ENCODE measurements at places on chromosomes 5 and 9. TPM values are rescaled to one million over a fixed set of nuclear protein-coding genes. Genes with fewer than 3 reads are reported as not detected.

CKMT2 gene
- total RNA-seq, result 1.4 TPM

DNA sequence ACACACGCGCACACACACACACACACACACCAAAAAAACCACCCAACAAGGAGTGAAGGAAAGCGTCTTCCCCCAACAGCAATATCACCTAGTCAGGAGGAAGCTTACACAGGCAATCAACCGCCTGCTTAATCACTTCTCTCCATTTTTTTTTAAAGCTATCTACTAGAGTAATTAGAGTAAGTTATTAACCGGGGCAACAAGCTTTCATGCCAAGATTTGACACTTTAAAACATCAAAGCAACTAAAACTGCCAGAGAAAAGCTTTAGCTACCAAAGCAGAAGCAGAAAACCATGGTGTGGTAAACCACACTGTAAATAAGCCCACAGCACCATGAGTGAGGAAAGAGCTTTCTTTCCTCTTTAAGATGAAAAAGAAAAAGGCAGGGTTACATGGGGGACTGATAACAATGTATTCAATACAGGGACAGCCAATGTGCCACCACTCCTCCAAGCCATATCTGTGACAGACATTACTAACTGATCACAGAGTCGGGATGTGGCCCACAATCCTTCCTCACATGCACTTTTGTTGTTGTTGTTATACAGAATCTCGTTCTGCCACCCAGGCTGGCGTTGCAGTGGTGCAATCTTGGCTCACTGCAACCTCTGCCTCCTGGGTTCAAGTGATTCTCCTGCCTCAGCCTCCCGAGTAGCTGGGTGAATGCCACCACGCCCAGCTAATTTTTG is 282.1 kb downstream of the CRB2 start:
- peak overlapping the region; percentile 70 for H3K4me3 ChIP-seq
- H3K4me1 ChIP-seq, result peaks cover 4% of the 10 kb centered on the region
- no peaks in the 10 kb centered on the region for H3K36me3 ChIP-seq

DNA sequence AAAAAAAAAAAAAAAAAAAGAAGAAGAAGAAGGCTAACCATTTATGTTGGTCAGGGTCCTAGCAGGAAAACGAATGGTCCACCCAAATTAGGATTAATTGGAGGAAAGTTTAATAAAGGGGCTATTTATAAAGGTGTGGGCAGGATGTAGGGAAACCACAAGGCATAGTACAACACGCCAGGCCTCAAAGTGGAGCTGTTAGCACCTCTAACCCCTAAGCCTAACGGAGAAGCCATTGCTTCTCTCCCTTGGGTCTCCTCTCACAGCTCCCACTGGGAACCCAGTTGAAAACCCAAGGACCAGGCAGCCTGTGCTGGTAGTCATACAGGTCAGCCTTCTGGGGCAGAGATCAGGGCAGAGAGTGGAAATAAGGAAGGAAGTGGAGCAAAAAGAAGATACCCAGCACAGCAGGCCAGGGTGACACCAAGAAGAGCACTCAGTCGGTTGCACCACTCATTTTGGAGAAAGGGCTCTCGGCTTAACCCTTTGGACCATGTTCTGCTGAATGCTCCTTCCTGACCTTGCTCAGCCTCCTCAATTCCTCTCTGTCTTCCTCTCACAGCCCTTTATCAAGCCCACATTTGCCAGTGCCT is 8.8 kb upstream of the GLIPR2 start:
- H3K36me3 ChIP-seq, result peaks cover 15% of the 10 kb centered on the region
- no peak overlapping the region for H3K4me3 ChIP-seq
- no peak for DNase-seq
- no peaks in the 10 kb centered on the region for H3K27me3 ChIP-seq
- H3K4me1 ChIP-seq, result no peaks in the 10 kb centered on the region

GRCh38 chr5:76495870-76496269 is 92.8 kb downstream of the IQGAP2 start:
- no peaks in the 10 kb centered on the region for H3K4me1 ChIP-seq
- H3K27ac ChIP-seq, result no peak overlapping the region
- no peak overlapping the region for H3K4me3 ChIP-seq

GRCh38 chr5:73112359-73112758 is 8.0 kb upstream of the TMEM171 start:
- H3K27me3 ChIP-seq, result no peaks in the 10 kb centered on the region
- peaks cover 28% of the 10 kb centered on the region for H3K4me1 ChIP-seq
- H3K4me3 ChIP-seq, result no peak overlapping the region
- H3K36me3 ChIP-seq, result no peaks in the 10 kb centered on the region

GRCh38 chr9:128168731-128169308 is 8.8 kb downstream of the BBLN start:
- no peak overlapping the region for H3K27ac ChIP-seq
- H3K4me1 ChIP-seq, result peaks cover 8% of the 10 kb centered on the region
- H3K4me3 ChIP-seq, result no peak overlapping the region
- H3K27me3 ChIP-seq, result no peaks in the 10 kb centered on the region
- H3K36me3 ChIP-seq, result peaks cover 49% of the 10 kb centered on the region

- H3K27me3 ChIP-seq, result no peaks in the 10 kb centered on the region
- H3K4me3 ChIP-seq, result peak overlapping the region; percentile 82
- peaks cover 48% of the 10 kb centered on the region for H3K36me3 ChIP-seq
- DNase-seq, result no peak
- peak overlapping the region; percentile 97 for H3K27ac ChIP-seq
These were observed 6.0 kb downstream of the UGCG start for GRCh38 chr9:111902391-111903139.

DNA sequence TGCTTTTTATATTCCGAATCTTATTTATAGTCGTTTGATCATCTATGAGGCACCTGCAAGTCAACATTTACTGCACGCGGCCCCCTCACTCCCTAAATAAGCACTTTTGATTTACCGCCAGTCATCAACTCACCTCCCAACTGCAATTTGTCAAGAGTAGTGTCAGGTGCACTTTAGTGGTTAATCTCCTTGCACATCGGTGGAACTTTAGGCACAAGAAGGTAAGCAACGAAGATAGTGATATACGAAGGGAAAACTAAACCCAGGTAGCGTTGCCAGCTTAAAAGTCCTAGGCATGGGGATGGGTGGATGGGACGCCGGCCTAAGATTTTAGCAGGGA is 513 bp upstream of the RNF180 start:
- peak overlapping the region; percentile 77 for H3K4me3 ChIP-seq
- H3K27me3 ChIP-seq, result peaks cover 39% of the 10 kb centered on the region
- no peaks in the 10 kb centered on the region for H3K36me3 ChIP-seq
- H3K27ac ChIP-seq, result no peak overlapping the region
- H3K4me1 ChIP-seq, result no peaks in the 10 kb centered on the region
- DNase-seq, result peak; percentile 54

- DNase-seq, result peak; percentile 72
- H3K27ac ChIP-seq, result no peak overlapping the region
- no peaks in the 10 kb centered on the region for H3K4me1 ChIP-seq
- H3K27me3 ChIP-seq, result no peaks in the 10 kb centered on the region
- H3K36me3 ChIP-seq, result no peaks in the 10 kb centered on the region
These were observed 383.2 kb upstream of the SGCD start for GRCh38 chr5:155943516-155944407.

- DNase-seq, result no peak
- peaks cover 3% of the 10 kb centered on the region for H3K36me3 ChIP-seq
- H3K4me1 ChIP-seq, result peaks cover 16% of the 10 kb centered on the region
- H3K27ac ChIP-seq, result no peak overlapping the region
- H3K4me3 ChIP-seq, result no peak overlapping the region
- no peaks in the 10 kb centered on the region for H3K27me3 ChIP-seq
These were observed 39.7 kb downstream of the DNAJB5 start for GRCh38 chr9:35029241-35029640.

- H3K27ac ChIP-seq, result no peak overlapping the region
- H3K4me3 ChIP-seq, result no peak overlapping the region
- no peaks in the 10 kb centered on the region for H3K36me3 ChIP-seq
- DNase-seq, result no peak
These were observed 63.7 kb downstream of the SHOC1 start for GRCh38 chr9:111730937-111731567.

DNA sequence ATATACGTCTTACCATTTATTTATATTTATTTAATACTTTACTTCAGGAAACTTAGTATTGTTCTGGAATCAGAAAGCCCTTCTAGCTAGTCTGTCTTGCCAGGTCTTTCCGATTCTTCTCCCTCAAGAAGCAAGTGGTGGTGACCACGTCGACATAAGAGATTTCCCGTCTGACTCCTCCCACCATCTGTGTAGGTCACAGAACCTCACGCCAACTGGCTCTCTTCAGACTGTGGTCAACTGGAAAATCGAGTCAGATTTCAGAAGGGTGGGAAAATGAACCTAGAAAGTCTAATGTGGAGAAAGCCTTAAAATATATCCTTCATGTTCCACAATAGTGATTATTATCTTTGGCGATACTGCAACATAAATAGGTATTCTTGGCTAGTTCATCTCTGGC is 17.3 kb downstream of the THBS4 start:
- no peaks in the 10 kb centered on the region for H3K36me3 ChIP-seq
- peaks cover 27% of the 10 kb centered on the region for H3K27me3 ChIP-seq
- no peak overlapping the region for H3K27ac ChIP-seq
- H3K4me3 ChIP-seq, result no peak overlapping the region

- no peaks in the 10 kb centered on the region for H3K27me3 ChIP-seq
- peak overlapping the region; percentile 97 for H3K4me3 ChIP-seq
- no peak overlapping the region for H3K27ac ChIP-seq
- DNase-seq, result no peak
- peaks cover 26% of the 10 kb centered on the region for H3K4me1 ChIP-seq
- H3K36me3 ChIP-seq, result peaks cover 14% of the 10 kb centered on the region
These were observed 153 bp downstream of the ADAMTS2 start for GRCh38 chr5:179345183-179345432.

GRCh38 chr5:41519801-41520200 is 9.4 kb upstream of the PLCXD3 start:
- H3K4me1 ChIP-seq, result no peaks in the 10 kb centered on the region
- no peaks in the 10 kb centered on the region for H3K27me3 ChIP-seq
- H3K36me3 ChIP-seq, result no peaks in the 10 kb centered on the region
- no peak for DNase-seq

PDZD2 gene
- 0.29 TPM for total RNA-seq

DNA sequence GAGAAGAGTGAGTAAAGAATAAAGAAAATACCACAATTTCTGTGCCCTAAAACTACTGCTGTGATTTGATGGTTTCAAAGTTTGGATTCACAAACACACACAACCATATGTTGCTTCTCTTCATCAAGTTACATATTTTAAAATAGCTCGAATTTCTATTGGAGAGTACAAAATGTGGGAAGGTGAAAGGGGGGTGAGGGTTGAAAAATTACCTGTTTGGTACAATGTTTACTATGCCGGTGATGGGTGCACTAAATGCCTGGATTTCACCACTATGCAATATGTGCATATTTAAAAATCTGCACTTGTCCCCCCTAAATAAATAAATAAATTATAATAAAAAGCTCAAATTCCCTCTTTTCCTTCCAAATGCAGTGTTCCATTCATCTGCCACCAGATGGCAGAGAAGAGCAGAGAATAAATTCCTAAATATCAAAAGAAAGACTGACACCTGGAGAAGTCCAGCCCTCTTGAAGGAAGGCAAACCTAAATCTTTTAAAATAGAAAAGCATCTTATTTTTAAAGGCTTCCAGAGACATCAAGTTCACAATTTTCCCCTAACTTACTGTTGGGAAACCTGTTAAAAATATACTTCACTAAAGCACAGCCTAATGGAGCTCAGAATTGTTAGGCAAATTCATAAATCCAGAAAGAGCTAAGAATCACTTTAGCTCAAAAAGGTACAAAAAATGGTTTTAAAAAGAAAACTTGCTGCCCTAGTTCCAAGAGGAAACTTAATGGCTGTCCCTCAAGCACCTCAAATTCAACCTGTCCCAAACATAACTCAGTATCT is 24.8 kb upstream of the HNRNPA0 start:
- no peaks in the 10 kb centered on the region for H3K4me1 ChIP-seq
- H3K27ac ChIP-seq, result no peak overlapping the region
- H3K4me3 ChIP-seq, result no peak overlapping the region
- DNase-seq, result peak; percentile 59
- no peaks in the 10 kb centered on the region for H3K27me3 ChIP-seq

DNA sequence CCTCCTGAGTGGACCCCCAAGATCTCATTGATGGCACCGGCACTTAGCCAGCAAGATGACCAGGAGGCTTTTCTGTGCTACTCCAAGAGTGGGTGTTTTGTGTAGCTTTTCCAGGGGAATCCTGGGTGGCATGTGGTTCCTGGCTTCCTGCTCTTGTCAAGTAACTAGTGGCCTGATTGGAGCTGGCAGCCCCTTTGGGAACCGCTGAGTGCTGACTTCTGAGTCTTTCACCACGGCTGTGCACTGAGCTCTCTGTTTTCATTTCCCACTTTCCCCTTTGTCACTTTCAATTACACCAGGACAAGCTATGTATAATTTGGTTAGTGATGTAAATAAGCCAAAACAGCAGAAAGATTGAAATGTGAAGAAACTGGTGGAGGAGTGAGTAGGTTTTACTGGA is 255.4 kb downstream of the GOLPH3 start:
- DNase-seq, result no peak
- no peak overlapping the region for H3K4me3 ChIP-seq
- peaks cover 6% of the 10 kb centered on the region for H3K27me3 ChIP-seq
- H3K36me3 ChIP-seq, result no peaks in the 10 kb centered on the region
- peaks cover 5% of the 10 kb centered on the region for H3K4me1 ChIP-seq
- no peak overlapping the region for H3K27ac ChIP-seq

Measured in osteoblast (primary cell).